Gastroesophageal sphincter (tissue), 4 donors: ENCODE measurements at places on chromosomes 7 and 10.

DNA sequence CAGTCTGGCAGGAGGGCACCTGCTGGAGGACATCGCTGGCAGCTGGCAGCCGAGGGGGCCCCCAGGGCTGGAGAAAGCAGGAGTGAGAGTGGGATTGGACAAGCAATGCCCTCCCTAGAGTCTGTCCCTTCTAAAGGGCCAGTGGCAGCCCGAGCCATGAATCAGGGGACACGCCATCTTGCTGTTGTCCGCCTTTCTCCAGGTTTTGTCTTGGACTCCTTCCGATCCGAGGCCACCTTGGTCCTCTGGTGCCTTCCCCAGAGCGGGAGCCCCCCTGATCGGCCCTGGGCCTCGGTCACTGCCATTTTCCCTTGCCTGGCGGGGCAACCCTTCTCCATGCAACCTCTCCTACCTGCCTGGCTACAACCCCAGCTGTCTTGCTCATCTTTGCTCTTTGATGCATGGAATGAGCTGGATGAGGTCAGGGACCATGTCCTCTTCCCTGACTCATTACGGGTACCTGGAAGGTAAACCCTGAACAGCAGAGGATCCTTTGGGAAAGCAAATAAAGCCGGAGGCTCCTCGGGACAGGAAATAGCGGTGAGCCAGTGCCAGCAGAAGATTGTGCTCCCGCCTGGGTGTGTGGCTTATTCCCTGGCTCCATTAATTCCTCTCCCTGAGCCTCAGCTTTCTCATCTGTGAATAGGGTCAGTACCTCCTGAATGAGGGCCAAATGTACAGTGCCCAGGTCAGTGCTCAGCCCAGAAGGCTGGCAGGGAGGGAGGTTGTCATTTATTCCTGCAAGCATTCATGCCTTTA, 112.0 kb downstream of the GRK5 start:
- no peak for ATAC-seq

DNA sequence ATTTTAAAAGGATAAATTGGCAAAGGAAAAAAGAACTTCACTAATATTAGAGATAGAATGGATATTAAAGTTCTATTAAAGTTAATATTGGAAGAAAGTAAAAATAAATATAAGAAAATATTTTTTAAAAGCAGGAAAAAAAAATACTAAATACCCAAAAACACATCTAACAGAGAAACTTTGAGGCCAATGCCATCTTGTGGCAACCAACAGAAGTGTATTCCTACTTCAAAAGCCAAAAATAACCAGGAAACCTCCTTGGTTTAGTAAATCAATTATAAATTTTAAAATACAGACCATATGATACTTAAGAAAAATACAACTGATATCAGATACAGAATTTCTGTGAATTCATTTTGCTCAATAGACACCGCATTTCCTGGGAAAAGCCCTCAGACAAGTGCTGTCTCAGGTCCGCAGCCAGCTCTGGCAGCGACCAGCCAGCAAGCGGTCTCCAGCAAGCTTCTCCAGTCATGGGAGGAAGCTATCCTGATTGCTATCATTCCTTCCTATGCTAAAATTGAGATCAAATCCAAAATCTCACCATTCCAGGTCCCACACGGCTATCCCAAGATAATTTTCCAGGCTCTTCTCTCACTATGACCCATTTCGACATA, 65.3 kb downstream of the LMBR1 start:
- no peak for ATAC-seq

- no peak for ATAC-seq
These were observed 5.1 kb downstream of the ITPRIP start for GRCh38 chr10:104333032-104333727.

- no peak for ATAC-seq
These were observed 50.1 kb downstream of the NOD1 start for GRCh38 chr7:30428246-30429155.
